Right lobe of liver (tissue), 6 donors: ENCODE measurements at places on chromosomes 16 and 17. TPM values are rescaled to one million over a fixed set of nuclear protein-coding genes. Genes with fewer than 3 reads are reported as not detected.

TNK1 gene
- 3.8 TPM for total RNA-seq

EVPLL gene
- 0.81 TPM for total RNA-seq

PLLP gene
- total RNA-seq: 2.2 TPM

DNA sequence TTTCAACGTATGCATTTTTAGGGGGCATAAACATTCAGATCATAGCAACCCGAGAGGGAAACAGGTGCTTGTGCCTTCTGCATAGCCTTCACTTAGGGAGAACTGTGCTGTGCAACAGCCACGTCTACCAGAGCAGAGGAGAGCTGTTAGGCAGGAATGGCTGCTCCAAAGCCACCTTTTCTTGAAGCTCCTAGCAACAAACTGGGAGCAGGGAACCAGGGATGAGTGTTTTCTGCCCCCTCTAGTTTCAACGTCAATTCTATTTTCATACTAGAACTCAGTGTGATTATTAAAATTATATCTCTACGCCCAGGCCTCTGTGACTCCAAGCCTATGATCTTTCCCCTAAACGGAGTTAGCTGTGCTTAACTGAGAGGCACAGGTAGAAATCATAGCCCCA lies 290.0 kb downstream of the HAPSTR1 start:
- H3K4me1 ChIP-seq: no peaks in the 10 kb centered on the region
- H3K27me3 ChIP-seq: no peaks in the 10 kb centered on the region
- DNase-seq: no peak
- H3K4me3 ChIP-seq: no peak overlapping the region

DNA sequence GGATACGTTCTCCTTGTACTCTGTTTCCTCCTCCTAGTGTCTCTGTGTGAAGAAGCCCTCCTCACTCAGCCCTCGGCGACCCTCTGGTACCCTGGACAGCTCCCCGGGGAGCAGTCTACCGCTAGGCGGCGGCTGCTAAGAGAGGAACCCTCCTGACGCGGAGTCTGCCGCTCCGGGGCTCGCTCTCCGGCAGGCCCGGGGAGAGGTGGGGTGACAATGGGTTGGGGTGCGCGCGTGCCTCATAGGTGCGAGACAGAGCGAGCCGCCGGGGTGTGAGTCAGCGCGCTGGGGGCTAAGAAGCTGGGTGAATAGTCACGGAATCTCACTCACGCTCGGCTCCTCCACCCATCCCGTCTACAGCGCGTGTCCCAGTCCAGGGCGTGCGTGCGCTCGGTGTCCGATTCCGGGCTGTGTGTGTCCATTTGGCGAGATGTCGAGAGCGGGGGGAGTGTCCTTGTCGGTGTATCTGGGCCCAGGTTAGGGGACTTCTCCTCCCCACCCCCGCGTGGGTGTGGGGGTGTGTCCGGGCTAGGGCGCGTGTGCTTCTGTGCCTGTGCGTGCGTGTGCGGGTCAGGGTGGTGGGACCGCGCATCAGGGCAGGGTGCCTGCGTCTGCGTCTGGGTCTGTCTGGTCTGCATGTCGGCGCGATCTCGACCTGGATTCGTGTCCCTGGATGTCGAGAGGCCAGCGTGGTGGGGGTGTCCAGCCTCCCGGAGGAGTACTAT lies 577 bp upstream of the HS3ST2 start:
- peak; percentile 62 for DNase-seq
- no peak overlapping the region for H3K4me3 ChIP-seq

DNA sequence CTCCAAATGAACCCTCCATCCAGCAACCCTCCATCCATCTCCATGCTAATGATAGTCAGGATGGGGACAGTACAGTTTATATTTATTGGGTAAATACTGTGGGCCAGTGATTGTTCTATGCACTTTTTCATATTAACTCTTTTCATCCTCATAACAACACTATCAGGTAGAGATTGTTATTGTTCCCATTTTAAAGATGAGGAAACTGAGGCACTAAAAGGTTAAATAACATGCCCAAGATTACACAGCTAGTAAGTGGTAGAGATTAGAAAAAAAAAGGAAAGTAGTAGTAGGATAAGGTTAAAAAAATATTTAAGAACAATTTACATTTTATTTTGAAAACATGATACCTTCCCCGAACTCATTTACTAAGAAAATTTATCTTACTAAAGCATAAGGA lies 21.9 kb upstream of the SUPT4H1 start:
- no peak overlapping the region for H3K27ac ChIP-seq
- no peak for DNase-seq
- peaks cover 17% of the 10 kb centered on the region for H3K4me1 ChIP-seq
- H3K27me3 ChIP-seq: no peaks in the 10 kb centered on the region

DNA sequence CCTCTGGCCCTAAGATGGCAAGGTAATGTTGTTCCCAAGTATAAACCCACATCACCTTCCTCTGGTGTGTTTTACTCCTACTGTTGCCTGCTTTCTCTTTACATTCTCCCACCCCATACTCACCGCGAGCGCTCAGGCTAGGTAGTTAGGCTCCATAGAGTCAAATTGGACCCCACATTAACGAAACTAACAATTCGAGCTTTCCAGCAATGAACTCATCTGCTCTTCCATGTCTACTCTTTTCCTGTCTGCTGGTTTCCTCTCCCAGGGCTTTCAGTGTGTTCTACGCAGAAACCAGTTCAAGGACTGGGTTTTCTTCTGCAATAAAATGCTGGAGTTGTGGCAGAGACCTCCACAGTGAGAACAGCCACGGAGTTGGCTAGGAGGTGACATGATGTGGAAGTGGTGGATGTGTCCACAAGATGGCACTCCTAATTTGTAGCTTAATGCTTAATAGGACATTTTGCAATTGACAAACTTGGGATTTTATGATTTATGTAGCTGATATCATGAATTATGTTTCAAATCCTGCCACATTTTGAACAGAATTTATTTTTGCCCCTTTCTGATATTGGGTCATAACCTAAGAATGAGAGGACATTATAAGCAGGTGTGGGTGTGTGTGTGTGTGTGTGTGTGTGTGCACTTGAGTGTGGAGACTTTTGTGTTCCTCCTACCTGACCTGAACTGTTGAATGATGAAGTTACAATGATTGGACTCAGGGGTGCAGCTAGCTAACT lies 2.2 kb upstream of the UQCRC2 start:
- DNase-seq: no peak
- H3K4me1 ChIP-seq: no peaks in the 10 kb centered on the region
- H3K36me3 ChIP-seq: no peaks in the 10 kb centered on the region
- no peak overlapping the region for H3K4me3 ChIP-seq

GRCh38 chr17:74432424-74432690 lies 469 bp downstream of the GPRC5C start:
- peaks cover 3% of the 10 kb centered on the region for H3K4me1 ChIP-seq
- no peaks in the 10 kb centered on the region for H3K27me3 ChIP-seq
- DNase-seq: peak; percentile 31
- peak overlapping the region; percentile 72 for H3K4me3 ChIP-seq

GRCh38 chr16:67650023-67650422 lies 5.1 kb downstream of the CARMIL2 start:
- H3K4me1 ChIP-seq: peaks cover 5% of the 10 kb centered on the region
- H3K27me3 ChIP-seq: no peaks in the 10 kb centered on the region
- no peak overlapping the region for H3K27ac ChIP-seq
- no peak overlapping the region for H3K4me3 ChIP-seq
- no peak for DNase-seq

GRCh38 chr16:27362570-27363245 lies 39.3 kb upstream of the IL21R start:
- no peak overlapping the region for H3K4me3 ChIP-seq
- no peak for DNase-seq
- H3K4me1 ChIP-seq: no peaks in the 10 kb centered on the region

GRCh38 chr17:43395165-43395564 lies 3.6 kb upstream of the ARL4D start:
- H3K27me3 ChIP-seq: no peaks in the 10 kb centered on the region
- H3K36me3 ChIP-seq: no peaks in the 10 kb centered on the region
- no peak for DNase-seq
- no peak overlapping the region for H3K4me3 ChIP-seq
- no peak overlapping the region for H3K27ac ChIP-seq
